ENCODE measurements at places on chromosomes 11 and 22.
A peak's percentile ranks its signal among the peaks of the same experiment; 100 is the strongest.

DNA sequence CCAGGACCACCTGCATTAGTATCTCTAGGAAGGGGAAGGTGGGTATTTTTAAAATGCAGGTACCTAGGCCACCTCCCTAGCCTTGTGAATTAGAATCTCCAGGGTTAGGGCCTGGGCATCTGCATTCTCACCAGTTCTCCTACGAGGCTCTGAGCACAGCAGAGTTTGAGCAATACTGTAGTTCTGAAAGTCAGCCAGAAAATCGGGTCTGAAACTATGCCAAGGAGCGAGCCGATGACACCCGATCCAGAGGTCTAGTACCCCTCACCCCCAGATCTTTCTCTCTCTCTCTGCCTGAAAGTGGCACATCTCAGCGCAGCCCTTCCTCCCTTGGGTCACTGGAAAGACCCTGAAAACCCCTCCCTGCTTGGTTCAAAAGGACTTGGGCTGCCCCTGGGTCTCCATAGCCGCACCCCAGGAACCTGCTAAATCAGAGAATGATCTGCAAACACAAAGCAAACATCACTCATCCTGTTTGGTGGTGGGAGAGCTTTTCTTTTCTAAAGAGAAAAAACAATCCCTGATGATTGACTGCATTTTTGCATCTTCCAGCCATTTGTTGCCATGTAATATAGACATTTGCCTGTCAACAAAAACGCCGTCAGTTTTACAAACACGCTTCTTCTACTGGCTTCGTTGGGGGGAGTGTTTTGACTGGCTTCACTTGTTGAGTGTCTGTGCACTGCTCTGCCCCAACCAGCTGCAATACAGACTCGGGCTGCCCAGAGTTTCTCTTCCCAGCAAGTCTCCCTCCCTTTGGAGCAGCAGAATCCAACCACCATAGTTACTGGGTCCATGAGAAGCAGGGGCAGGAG lies 229.9 kb downstream of the MN1 start:
- no peak for DNase-seq

DNA sequence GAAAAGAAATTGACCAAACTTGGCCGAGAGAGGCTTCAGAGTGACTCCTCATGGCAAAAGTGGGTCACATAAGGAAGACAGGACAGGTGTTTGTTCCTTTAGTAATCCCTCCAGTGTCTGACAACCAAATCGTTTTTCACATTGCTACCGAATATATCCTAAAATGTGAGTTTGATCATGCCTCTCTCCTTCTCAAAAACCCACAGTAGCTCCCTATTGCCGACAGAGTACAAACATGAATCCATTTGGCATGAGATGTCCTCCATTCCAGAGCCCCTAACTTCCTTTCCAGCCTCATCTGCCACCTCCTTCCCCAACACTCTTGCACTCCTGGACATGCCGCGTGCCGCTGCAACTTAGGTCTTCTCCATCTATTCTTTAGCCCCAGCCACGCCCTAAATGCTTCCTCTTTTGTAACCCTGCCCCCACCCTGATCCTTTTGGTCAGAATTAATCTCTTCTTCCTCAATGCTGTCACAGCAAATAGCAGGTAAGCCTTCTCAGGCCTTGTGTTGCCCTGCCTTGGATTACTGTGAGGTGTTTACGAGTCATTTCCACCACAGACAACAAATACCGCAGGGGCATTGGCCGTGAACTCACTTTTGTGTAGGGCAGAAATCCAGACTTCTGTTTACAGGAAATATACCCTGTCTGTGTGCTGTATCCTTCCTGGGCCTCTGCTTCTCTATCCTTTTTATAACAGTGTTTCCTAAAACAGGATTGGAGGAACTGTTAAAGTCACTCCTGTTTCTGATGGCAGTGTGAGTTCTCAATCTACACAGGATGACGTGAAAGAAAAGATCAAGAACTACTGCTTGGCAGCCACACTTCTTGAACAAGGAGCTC lies 66.0 kb upstream of the FTH1 start:
- DNase-seq: no peak

GRCh38 chr11:73748300-73748699 lies 12.6 kb downstream of the RAB6A start:
- no peak for DNase-seq

DNA sequence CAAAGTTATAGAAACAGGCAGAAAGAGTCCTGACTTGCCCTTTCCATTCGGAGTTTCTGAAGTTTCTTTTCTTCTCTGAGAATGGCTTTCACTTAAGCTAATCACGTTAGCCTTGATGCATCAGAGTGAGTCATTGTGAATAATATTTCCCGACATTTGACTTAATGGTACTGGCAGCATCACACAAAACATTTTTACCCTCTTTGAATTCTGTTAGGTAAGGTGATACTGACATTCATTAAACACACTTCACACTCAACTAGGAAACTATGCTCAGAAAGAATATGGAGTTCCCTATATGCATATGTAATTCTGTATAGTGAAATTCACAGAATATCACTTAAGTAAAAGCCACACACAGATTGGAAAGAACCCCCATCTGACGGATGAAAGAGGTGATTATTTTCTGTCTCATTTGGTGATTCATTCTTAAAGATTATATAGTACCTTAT lies 120.8 kb upstream of the ARHGAP20 start:
- DNase-seq: no peak

- DNase-seq: no peak
Measured at GRCh38 chr11:125350206-125351032, 145.6 kb downstream of the FEZ1 start.

GRCh38 chr11:85947431-85948272 lies 92.5 kb downstream of the CCDC83 start:
- peak; percentile 12 for DNase-seq

GRCh38 chr11:103942646-103943045 lies 93.8 kb upstream of the DDI1 start:
- DNase-seq: no peak

GRCh38 chr11:18461909-18462308 lies 6.3 kb downstream of the LDHAL6A start:
- no peak for DNase-seq

- no peak for DNase-seq
Measured at GRCh38 chr22:27876684-27877083, 42.4 kb downstream of the PITPNB start.

DNA sequence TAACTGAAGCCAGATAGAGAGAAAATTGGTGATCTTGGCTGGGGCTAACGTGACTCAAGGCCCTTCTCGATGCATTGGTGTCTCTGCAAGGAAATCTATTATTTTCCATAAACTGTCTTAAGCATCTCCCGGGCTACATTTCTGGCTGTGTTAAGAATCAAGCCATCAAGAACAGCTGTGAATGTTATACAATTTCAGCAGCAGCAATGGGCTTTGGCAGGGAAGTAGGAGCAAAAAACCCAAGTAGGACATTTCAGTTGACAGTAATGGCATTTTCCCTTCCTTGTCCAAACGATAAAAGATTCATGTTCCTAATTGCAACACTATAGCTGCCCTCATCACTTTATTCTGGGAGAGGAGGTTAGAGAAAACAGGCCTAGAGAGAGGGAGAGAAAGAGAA lies 335.0 kb downstream of the CADM1 start:
- no peak for DNase-seq

- DNase-seq: no peak
Measured at GRCh38 chr22:38026130-38027111, 30.8 kb upstream of the PICK1 start.

- DNase-seq: no peak
Measured at GRCh38 chr22:43479301-43479950, 67.6 kb downstream of the MPPED1 start.

GRCh38 chr11:117654281-117655255 lies 142.4 kb downstream of the DSCAML1 start:
- DNase-seq: no peak

- DNase-seq: no peak
Measured at GRCh38 chr22:45006964-45007390, 2.8 kb downstream of the PHF21B start.

DNA sequence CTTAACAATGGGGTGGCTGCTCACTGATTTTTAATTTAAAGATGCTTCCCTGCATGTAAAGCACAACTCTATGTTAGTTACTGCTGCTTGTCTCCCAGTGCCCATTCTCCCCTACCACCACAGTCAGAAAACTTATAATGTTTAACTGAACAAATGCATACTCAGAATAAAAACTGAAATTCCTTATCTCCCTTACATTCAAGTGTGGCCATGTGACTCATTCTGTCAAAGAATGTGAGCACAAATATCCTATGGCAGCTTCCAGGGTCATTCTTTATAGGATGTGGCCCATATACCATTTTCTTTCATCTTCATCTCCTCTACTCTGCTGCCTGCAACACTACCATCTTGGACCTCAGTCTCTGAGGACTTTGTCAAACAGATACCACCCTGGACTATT lies 374.8 kb downstream of the DYNC2H1 start:
- DNase-seq: no peak

- DNase-seq: peak; percentile 14
Measured at GRCh38 chr11:64489831-64490441, 101.1 kb upstream of the SLC22A12 start.

DNA sequence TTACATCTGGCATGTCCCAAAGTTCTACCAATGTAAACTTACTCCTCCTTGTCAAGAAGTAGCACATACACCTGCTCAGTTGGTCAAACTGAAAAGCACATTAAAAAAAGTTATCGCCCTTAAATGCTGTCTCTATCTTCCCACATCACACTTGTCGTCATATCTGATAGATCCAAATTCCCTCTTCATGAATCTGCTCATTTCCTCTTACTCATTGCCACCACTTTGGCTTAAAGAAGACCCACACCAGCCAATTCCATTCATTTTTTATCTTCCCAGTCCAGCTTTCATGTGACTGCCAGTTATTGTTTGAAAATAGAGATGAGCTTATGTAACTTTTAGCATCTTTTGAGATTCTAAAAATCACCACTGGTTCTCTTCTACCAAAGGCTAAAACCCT lies 305.9 kb upstream of the MTNR1B start:
- DNase-seq: no peak

GRCh38 chr11:57103899-57104605 lies 77.7 kb upstream of the LRRC55 start:
- no peak for DNase-seq

DNA sequence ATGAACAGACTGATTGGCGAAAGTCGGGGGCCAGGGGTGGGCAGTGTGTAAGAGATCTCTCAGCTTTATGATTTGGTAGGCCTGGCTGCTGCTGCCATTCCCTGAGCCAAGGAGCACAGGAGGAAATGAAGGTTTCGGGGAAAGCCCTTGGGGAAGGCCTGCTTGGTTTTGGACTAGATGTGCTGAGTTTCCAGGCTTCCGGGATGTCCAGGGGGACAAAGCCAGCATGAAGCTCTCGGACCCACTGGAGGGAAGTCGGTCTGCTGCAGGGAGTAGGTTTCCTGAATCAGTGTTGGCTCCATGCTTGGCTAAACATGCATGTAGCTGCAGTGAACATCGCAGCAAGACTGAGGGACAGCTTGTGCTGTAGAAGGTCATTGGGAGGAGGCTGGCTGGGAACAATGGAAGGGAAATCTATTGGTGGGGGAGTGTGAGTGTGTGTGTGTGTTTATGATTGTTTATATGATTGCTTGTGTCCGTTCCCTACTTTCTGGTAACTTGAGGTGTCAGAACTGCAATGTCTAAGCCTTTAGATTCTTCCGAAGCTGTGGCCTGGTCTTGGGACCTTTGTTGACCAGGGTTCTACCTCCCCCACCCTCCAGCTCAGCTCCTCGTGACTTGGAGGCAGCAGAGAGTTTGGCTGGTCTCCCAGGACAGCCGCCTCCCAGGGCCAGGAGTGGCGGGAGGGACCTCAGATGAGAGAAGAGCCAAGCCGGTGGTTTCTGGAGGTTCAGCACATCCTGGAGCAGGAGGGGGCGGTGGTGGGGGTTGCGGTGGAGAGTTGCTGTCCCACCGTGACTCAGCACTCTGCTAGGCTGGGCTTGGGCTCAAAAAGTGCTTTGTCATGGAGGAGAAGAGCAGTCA lies 4.0 kb upstream of the FTH1 start:
- no peak for DNase-seq

- no peak for DNase-seq
Measured at GRCh38 chr11:29351301-29351873, 665.4 kb downstream of the KCNA4 start.

DNA sequence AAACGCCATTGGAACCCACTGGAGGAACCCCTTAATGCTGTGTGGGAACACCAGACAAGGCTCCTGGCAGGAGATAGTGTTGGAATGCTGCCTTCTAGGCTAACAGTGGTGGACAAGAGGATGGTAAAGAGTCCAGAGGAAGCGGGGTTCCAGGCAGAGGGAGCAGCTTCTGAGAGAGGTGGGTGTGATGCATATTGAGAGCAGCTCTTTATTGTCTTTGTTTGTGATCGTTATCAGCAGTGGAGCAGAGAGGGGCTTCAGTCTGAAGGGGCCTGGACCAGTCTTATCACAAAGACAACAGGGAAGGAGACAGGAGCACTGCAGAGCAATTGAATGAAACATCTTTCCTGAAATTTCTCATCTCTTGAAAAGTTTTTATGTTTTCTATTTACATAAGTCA lies 106.8 kb upstream of the PLET1 start:
- DNase-seq: no peak

GRCh38 chr11:69874984-69875624 lies 55.9 kb upstream of the FGF3 start:
- no peak for DNase-seq

- DNase-seq: no peak
Measured at GRCh38 chr11:130609121-130610035, 160.9 kb downstream of the ADAMTS15 start.

GRCh38 chr22:44638971-44639760 lies 62.8 kb upstream of the PRR5 start:
- no peak for DNase-seq

GRCh38 chr22:37374571-37374970 lies 52.7 kb downstream of the ELFN2 start:
- DNase-seq: no peak

- DNase-seq: no peak
Measured at GRCh38 chr11:119975561-119976152, 162.3 kb downstream of the TRIM29 start.

- DNase-seq: no peak
Measured at GRCh38 chr11:126660321-126660720, 304.8 kb downstream of the ST3GAL4 start.

DNA sequence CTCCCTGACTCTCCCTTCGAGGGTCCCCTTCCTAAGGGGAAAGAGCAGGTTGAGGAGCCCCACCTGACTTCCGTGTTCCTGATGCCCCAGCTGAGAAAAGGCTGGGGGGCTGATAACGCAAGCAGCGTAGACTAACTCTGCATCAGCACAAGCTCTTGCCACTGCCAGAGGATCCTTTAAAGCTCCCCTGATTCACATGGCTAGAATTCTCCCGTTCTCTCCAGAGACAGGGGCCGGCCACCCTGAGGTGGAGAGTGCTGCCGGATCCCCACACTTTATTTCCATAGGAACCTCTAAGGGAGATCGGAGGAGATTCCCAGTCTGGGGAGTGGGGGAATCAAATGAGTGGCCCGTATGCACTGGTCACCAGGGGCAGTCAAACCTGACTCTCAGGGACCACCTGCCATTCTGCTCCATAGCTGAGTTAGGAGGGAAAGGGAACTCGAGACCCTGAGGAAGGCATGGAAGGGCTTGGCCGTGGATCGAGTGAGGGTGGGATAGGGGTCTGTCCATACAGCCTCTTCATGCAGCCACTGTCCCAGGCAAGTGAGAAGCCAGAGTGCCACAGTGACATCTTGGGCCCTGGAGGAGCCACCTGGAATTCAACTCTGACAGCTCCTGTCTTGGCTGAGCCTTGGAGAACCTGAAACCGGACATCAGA lies 1.4 kb upstream of the VSIG10L2 start:
- no peak for DNase-seq

- DNase-seq: no peak
Measured at GRCh38 chr22:38531251-38531938, 25.3 kb upstream of the DDX17 start.

Measured in stimulated activated CD4-positive, alpha-beta T cell treated with anti-CD3 and anti-CD28 coated beads, Interleukin-1b, Interleukin-23, amount 100 ng/mL, for 24 hours (primary cell).